ENCODE measurements at places on chromosomes 12 and 14. TPM values are rescaled to one million over a fixed set of nuclear protein-coding genes. Genes with fewer than 3 reads are reported as not detected.

TAS2R42 gene
- total RNA-seq: not detected

KRT74 gene
- total RNA-seq: not detected

RASSF9 gene
- total RNA-seq: 10.4 TPM

PCED1B gene
- 3.3 TPM for total RNA-seq

FSCB gene
- total RNA-seq: 0.12 TPM

NGB gene
- not detected for total RNA-seq

KLRF1 gene
- 0.70 TPM for total RNA-seq

SPATA7 gene
- total RNA-seq: 25.7 TPM

PRPH gene
- 0.18 TPM for total RNA-seq

CHMP4A gene
- 21.8 TPM for total RNA-seq

CYP27B1 gene
- total RNA-seq: 1.1 TPM

RNASE2 gene
- 8.5 TPM for total RNA-seq

CACNA1C gene
- 16.4 TPM for total RNA-seq

POTEG gene
- not detected for total RNA-seq

FOXG1 gene
- 0.06 TPM for total RNA-seq

POLE2 gene
- 14.4 TPM for total RNA-seq

LRP1-AS gene
- total RNA-seq: not detected

AQP6 gene
- total RNA-seq: 18.5 TPM

FIGNL2 gene
- total RNA-seq: 3.7 TPM

SLC8A3 gene
- 2.7 TPM for total RNA-seq

LMNTD1 gene
- total RNA-seq: not detected

MMP19 gene
- total RNA-seq: 1.5 TPM

KLHDC1 gene
- 6.2 TPM for total RNA-seq

PAX9 gene
- 0.53 TPM for total RNA-seq

DAO gene
- total RNA-seq: 0.53 TPM

KRT71 gene
- 0.29 TPM for total RNA-seq

GALNT16 gene
- total RNA-seq: 5.8 TPM

CCDC198 gene
- 176 TPM for total RNA-seq

Data from metanephros (tissue), 2 donors.